Mesenteric fat pad (tissue), 1 donor: ENCODE measurements at places on chromosomes 1 and 21. TPM values are rescaled to one million over a fixed set of nuclear protein-coding genes. Genes with fewer than 3 reads are reported as not detected.

The ROR1 gene
- total RNA-seq = 12.3 TPM

The BROX gene
- 34.5 TPM for total RNA-seq

The COA7 gene
- total RNA-seq = 24.5 TPM

The CYP4B1 gene
- total RNA-seq = 106 TPM

The GNB1 gene
- total RNA-seq = 318 TPM

The C1orf115 gene
- 28.5 TPM for total RNA-seq

The MORN1 gene
- total RNA-seq = 4.4 TPM

The OR10Z1 gene
- not detected for total RNA-seq

The E2F2 gene
- total RNA-seq = 0.29 TPM

The PLA2G2C gene
- 0.74 TPM for total RNA-seq

The AGMAT gene
- total RNA-seq = 0.58 TPM

The WNT4 gene
- total RNA-seq = 0.10 TPM

The MRPS14 gene
- total RNA-seq = 25.6 TPM

The RPL5 gene
- total RNA-seq = 762 TPM

The FAM78B gene
- 1.7 TPM for total RNA-seq

The HRNR gene
- total RNA-seq = not detected

The AADACL4 gene
- not detected for total RNA-seq

The FMN2 gene
- 0.48 TPM for total RNA-seq
